Forelimb muscle (tissue), 1 donor: ENCODE measurements at places on chromosomes 4 and X.

- DNase-seq, result peak; percentile 39
Observed at GRCh38 chr4:137345597-137345996, 186.7 kb downstream of the PCDH18 start.

- DNase-seq, result no peak
Observed at GRCh38 chr4:120763650-120764049, 158.9 kb downstream of the PRDM5 start.

DNA sequence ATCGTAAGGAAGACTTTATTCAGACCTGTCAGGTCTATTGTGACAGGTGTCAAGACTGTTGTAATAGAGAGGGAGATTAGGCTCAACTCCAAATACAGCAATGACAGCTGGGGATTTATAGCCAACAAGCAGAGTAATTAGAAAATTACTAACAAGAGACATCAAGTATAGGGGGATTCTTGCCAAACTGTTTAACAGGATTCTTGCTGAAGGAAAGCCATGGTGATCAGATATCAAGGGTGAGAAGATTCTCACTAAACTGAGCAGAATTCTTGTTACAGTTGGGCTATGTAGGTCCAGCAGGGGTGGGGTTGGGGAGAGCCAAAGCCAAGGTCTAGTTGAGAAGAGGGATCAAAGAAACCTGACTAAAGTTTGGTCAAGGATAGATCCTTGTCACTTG, 461.0 kb upstream of the GALNT7 start:
- DNase-seq, result no peak

- no peak for DNase-seq
Observed at GRCh38 chr4:183635321-183635720, 23.7 kb downstream of the RWDD4 start.

DNA sequence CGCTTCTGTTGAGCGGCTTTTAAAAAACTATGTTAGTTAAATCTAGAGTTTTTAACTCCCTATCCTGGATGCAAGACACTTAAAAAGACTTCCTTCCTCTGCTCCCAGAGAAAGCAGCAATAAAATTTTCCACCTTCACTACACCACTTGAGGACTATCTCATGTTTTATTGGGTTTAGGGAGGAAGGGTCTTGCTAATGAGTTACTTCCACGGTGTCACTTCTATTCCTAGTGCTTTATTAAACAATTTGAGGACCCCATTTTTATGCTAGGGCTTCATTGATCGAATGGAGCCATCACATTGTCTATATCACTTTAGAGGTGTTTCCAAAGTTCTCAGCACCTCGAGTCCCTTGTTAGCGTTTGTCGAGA, 3.7 kb upstream of the STIM2 start:
- no peak for DNase-seq

- DNase-seq, result no peak
Observed at GRCh38 chr4:118816538-118817177, 19.3 kb downstream of the SEC24D start.

DNA sequence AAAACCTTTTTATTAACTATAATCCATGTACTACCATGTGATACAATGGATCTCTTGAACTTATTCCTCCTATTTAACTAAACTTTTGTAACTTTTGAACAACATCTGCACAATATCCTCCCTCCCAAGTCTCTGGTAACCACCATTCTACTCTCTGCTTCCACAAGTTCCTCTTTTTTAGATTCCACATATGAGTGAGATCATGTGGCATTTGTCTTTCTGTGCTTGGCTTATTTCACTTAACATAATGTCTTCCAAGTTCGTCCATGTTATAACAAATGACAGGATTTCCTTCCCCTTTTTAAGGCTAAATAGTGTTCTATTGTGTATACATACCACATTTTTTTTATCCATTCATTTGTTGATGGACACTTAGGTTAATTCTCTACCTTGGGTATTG, 28.1 kb downstream of the DCAF8L1 start:
- no peak for DNase-seq

DNA sequence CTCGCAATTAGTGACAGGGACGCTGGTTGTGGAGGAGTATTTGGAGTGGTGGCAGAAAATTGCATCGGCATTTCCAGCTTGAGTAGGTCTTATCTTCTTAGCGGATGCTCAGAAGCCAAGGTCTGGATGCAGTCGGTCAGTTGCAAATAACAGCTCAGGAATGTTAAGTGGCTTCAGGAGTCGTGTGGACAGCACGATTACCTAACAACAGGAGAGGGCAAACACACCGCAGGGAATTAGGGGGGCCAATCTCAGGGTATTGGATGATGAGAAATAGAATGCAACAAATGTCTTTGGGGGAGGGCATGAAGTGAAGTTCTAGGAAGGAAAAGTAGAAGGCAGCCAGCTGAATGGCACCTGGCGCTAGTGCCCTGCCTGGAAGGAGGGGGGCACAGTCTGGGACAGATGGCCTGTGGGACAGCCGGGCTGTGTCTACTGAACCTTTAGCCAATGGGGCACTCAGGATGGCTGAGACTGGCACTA, 11.8 kb downstream of the RASL11B start:
- DNase-seq, result no peak

- peak; percentile 64 for DNase-seq
Observed at GRCh38 chr4:84319124-84319523, 180.0 kb downstream of the NKX6-1 start.

GRCh38 chr4:121183361-121183760, 19.2 kb upstream of the TNIP3 start:
- no peak for DNase-seq

DNA sequence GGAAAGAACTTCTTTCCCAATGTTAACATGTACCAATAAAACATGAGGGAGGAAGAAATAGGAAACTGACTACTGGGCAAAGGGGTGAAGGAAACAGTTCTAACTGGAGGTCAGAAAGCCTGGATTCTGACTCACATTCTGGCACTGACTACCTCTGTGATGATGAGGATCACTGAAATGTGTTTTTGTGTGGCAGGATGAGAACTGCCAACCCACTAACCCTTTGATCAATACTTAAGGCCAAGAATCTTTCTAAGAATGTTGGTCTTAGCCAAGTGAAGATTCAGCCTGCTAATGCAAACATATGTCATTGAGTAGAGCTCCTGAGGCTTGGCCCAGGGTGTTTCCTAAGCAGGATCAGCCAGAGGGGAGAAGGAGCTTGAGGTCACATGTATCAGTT, 4.6 kb downstream of the ALAS2 start:
- no peak for DNase-seq

GRCh38 chr4:151792995-151793394, 32.2 kb upstream of the GATB start:
- no peak for DNase-seq

DNA sequence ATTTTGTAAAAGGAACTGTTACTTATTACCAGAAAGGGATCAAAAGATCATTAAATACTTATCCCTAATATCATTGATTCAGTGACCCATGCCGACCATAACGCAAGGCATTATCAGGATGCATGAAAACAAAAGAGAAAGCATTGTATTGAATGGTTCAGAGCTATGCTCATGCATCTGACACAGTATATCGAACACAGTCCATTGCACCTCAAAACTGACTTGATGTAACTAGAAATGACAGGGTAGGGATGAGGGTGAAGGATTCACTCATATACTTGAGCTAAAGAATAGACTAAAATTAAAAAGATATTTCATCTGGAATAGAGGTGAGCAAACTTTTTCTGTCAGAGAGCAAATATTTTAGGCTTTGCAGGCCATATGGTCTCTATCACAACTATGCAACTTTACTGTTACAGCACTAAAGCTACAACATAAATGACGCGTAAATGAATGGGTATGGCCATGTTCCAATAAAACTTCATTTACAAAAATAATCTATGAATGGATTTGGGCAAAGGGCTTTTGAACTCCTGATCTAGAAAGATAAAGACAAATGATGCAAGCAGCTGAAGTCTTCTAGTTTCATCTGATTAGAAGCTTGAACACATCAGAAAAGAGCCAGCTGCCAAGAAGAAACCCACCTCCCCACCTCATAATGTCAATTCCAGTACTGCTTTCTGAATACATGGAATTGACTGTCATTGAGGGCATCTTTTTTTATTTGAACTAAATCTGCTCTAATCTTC, 12.9 kb upstream of the SPP1 start:
- DNase-seq, result no peak

- DNase-seq, result no peak
Observed at GRCh38 chr4:186630128-186630527, 74.8 kb upstream of the MTNR1A start.

DNA sequence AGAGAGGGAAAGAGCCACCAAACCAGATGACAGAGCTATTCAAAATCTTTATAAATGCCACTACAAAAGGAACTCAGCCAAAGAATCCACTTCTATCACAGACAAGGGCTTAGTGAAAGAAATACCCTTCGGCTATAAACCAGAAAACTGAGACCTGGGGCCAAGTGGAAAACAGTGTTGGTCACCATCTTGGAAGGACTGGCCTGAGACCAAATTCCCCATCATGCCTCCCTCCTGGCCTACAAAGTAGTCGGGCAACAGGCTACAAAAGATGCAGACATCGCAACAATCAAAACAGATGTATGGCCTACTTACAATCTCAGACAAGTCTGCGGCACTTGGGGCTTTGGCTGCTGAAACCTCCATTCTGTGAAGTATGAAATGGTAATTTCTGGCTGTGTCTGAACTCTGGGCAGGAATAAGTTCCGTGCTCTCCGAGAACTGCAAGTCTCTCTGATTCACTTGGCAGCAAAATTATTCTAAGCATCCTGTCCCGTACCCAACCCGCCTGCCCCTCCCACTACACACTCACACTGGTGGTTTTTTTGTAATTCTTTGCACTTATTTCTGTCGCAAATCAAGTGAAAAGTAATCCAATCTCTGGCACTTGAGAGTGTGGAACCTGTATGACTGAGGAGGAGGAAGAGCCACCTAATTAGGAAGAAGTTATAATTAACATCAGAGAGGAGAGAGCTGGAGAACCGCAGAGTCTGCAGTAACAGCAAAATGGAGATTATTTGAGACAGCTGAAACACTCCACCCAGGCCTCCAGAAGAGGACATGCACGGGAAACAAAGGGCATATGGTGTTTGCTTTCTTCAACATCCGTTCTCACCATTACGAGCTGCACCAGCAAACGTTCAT, 87.8 kb downstream of the SH3KBP1 start:
- no peak for DNase-seq

DNA sequence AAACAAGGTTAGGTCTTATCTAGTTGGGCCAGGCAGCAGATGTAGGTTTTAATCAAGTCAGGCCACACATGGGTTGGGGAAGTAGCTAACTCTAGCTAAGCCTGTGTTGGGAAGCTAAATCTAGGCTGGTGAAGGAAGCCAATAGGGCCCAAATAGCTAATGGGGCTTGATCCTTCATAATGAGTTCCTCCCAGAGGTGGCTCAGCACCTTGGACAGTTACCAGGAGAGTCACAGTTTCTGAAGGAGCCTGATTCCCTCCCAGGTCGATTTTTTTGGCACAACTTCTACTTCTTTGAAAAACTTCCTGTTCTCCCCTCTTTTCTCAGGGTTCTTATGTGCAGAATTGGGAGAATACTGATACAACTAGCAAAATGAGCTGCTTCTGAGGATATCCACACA, 242.5 kb upstream of the PRPS2 start:
- no peak for DNase-seq

DNA sequence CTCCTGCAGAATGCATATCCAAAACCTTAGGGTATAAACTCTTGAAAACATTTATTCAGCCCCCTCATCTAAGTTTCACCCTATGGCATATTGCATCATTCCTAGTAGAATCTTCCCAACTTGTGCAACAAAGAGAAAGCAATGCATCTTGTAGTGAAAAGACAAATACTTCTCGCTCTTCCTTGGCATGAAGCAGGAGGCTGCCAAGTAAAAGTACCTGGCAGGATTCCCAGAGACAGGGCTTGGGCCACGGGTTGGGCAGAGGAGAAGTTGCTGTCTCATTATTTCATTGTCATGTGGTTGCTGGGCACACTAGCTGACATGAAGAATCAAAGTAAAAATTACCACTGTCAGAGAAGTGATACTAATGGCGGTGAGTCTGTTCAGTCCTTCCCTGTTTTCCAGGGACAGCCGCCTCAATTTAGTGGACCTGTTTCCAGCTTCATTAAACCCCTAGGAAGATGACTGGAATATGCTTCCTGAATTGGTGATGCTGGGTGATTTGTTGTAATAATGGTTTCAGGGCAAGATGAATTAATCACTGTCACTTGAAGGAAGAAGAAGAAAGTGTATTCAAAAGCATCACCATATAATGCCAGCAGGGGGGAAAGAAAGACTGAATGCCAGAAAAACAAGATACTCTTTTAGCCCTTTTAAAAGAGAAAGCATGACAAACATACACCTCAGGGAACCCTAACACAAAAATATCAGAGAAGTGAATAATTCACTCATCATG, 380.5 kb upstream of the IGFBP7 start:
- no peak for DNase-seq

GRCh38 chrX:17668929-17669328, 68.4 kb upstream of the SCML1 start:
- DNase-seq, result no peak

- DNase-seq, result no peak
Observed at GRCh38 chrX:129831091-129831885, 12.4 kb downstream of the ZDHHC9 start.

DNA sequence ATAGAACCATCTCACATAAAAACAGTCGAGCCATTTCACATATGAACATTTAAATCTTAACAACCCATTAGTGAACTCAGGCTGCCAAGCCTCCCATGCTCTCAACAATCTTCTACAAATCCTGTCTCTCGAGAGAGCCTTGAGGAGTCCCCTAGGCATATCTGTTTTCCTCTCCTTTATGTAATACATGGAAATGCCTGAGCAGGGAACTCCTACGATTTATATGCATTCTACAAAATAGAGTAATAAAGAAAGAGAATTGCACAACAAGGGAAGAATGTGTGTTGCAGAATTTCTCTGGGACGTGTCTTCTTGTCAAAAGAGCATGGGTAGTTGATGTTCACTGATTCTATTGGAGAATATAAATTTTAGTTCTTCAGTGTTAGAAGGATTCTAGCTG, 101.8 kb upstream of the VCX2 start:
- no peak for DNase-seq

DNA sequence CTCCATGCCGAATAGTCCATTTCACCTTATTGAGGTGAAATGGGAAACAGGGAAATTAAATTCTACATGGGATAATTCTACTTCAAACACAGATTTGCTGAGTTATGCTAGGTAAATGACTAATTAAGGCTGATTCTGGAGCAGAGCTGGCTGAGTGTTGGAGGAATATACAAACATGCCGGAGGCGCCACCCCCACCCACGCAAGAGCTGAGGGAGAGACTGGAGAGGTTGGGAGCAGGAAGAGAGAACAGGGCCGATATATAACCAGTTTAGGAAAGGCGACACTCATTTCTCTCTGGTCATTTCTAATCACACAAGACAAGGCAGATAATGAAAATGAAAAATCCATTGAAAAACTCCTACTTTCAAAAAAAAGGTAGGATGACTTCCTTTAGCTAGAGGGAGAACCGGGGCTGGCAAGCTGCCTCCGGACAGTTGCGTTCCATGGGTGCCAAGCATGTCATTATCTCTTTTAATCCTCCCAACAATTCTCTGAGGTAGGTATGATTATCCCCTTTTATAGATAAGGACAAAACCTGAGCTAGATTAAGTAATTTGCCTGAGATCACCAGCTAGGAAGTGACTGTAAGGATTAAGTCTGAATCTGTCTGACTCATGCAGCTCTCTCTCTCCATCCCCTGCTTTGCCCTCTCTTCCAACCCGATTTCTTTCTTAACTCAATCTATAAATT, 27.6 kb upstream of the CFAP299 start:
- DNase-seq, result no peak
